ENCODE measurements at places on chromosomes 3 and 15.

DNA sequence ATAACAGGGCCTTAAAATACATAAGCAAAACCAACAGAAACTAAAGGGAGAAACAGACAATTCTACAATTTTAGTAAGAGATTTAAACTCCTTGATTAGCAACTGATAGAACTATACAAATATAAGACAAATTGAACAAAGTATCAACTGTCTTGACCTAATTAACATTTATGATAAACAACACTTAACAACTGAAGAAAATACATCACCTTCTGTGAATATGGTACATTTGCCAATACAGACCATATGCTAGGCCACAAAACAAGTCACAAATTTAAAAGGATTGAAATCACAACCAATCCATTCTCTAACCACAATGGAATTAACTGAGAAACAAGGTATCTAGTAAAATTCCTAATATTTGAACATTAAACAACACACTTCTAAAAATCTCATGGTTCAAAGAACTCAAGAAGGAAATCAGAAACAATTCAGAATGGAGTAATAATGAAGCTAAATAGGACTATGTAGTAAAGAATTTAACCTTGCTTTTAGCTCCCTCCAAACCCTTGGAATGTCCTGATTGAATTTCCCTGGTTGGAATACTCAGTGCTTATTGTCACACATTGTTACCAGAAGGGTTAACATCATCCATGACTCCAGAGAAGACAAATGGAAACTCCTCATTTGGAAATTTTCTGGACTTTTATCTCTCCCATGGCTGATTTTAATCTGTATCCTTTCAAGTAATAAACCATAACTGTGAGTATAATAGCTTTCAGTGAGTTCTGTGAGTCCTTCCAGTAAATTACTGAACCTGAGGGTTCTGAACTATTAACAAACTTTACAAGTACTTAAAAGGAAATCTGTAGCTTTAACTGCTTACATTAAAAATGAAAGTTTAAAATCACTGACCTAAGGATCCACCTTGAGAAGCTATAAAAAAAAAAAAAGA, 88.8 kb downstream of the DLG1 start:
- DNase-seq = no peak

DNA sequence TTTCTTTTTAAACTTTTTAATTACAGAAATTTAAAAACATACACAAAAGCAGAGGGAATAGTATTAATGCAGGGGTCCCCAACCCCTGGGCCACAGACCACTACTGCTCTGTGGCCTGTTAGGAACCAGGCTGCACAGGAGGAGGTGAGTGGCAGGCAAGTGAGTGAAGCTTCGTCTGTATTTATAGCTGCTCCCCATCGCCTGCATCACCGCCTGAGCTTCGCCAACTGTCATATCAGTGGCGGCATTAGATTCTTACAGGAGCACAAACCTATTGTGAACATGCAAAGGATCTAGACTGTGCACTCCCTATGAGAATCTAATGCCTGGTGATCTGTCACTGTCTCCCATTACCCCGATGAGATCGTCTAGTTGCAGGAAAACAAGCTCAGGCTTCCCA, 22.4 kb downstream of the CCR9 start:
- DNase-seq = no peak

DNA sequence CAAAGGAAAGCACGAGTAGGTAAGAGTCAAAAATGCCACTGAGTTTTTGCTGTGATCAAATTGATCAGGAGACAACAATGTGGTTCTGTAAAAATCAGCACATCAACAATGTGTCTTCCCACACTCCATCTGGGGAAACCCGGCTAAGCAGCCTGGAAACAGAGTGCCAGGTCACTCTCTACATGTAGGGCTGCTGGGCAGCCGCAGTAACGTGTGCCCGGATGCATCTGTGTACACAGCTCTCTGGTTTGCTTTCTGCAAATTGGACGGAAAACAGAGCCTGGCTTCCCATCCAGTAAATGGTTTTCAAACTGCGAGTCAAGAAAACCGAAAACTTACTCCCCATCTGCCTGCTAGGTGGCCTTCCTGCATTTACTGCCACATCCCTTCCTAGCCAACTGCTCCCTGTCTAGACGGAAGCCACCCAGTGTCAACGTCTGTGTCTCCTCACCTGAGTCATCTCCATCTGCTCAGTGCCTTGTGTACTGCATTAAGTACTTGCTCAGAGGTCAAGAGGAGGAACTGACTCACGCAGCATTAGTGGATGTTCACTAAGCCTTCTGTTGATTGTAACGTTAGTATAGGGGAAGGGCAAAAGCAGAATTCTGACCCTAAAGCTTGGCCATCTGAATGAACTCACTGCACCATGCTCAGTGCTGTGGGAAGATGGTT, 124.1 kb downstream of the TJP1 start:
- DNase-seq = no peak

DNA sequence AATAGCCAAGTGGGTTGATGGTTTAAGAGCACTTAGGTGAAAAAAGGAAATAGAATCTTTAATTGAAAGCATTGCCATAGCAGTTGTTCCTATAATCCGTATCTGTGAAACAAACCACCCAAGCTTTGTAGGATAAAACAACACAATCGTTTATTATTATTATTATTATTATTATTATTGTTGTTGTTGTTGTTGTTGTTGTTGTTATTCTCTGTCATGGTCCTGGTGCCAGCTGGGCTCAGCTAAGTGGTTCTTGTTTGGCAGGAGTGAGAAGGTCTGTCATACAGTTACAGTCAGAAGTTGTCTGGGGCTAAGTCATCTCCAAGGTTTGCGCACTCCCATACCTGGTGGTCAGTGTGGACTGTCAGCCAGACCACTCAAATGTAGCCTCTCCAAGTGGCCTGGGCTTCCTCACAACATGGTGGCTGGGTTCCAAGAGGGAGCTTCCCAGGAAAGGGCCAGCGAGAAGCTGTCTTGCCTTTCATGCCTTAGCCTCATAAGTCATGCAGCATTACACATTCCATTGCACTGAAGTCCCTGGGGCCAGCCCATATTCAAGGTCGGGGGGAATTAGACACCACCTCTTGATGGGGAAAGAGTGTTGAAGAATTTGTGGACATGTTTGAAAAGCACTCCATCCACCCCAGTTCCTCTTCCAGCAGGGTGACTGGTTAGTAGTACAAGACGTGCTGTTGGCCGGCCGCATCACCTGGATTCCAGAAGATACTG, 54.3 kb upstream of the FGD5 start:
- no peak for DNase-seq

- peak; percentile 95 for DNase-seq
Measured at GRCh38 chr3:194315088-194315964, 35.8 kb downstream of the CPN2 start.

- no peak for DNase-seq
Measured at GRCh38 chr3:10981961-10982360, 10.6 kb upstream of the SLC6A1 start.

DNA sequence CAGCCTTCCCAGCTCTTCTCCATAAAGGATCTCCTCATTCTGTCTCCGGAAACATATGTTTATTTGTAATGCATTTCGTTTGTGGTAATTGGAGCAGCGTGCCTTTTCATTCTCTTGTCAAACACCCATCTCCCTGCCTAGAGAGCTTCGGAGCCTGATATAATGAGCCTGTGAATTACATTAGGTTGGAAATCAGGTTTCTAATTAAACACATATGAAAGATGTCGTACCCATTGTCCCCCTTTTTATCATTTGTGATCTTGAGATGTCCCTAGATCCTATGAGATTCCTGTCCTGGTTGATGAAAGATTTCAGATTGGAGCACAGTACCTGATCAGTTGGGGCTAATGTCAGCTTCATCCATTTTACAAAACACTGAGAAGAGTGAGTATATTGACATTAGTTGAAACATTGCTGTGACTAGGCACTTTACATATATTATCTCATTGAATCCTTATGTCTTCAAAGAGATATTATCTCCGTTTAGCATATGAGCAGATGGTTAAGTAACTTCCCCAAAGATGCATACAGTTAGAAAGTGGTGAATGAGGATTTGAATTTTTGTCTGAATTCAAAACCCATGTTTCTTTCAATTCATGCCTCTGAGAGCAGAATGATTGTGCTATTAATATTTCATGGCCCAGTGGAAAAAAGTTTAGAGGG, 23.1 kb downstream of the SYN2 start:
- DNase-seq = no peak

DNA sequence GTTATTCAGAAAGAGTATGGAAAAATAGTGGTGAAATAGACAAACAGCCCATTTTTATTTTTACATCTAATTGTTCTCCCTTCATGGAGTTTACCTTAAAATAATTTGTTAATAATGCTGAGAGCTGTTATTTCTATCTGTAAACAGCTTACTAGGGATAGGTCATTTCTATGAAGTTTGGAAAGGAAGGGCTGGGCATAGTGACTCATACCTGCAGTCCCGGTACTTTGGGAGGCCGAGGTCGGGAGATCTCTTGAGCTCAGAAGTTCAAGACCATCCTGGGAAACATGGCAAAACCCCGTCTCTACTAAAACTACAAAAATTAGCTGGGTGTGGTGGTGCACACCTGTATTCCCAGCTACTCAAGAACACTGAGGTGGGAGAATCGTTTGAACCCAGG, 624.3 kb upstream of the LMCD1 start:
- no peak for DNase-seq

DNA sequence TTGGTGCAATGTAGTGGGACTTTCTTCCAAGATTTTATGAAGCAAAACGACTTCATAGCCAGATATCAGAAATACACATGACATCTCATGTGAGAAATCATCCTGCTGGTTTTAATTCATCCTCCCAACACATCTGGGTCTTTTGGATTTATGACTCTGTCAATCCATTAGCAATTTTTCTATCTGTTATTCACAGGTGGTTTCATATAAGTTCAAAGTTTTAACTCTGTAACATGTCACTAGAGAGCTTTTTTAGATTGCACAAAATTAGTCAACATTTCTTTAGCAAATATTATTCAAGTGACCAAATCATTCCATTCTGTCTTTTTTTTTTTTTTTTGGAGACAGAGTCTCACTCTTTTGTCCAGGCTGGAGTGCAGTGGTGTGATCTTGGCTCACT, 30.4 kb downstream of the SQOR start:
- no peak for DNase-seq

DNA sequence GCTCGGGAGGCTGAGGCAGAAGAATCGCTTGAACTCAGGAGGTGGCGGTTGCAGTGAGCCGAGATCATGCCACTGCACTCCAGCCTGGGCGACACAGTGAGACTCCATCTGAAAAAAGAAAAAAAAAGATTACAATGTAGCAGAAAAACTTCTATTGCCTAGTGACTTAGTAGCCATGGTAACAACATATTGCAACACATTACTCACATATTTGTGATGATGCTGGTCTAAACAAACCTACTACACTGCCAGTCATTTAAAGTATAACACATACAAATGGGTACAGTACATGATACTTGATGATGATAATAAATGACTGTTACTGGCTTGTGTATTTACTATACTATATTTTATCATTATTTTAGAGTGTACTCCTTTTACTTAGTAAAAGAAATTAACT, 125.6 kb downstream of the PLOD2 start:
- DNase-seq = no peak

DNA sequence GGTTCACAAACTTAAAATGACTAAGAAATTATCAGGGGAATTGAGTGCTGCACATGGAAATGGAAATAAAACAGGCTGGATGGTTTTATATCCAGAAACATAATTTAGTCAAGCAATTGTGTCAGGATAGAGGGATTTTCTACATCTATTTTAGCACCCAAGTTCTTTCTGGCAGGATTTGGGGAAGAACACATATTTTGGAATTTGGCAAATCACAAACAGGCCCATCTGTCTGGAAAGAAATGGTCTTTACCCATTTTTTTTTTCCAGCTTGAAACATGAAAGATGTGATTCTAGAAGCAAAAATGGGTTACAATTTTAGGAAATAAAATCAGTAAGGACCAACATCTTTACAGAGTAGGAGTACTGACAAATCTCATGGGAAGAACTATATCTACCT, 14.4 kb upstream of the UNC13C start:
- DNase-seq = no peak

GRCh38 chr15:77819851-77820728, 187.4 kb upstream of the LINGO1 start:
- peak; percentile 53 for DNase-seq

DNA sequence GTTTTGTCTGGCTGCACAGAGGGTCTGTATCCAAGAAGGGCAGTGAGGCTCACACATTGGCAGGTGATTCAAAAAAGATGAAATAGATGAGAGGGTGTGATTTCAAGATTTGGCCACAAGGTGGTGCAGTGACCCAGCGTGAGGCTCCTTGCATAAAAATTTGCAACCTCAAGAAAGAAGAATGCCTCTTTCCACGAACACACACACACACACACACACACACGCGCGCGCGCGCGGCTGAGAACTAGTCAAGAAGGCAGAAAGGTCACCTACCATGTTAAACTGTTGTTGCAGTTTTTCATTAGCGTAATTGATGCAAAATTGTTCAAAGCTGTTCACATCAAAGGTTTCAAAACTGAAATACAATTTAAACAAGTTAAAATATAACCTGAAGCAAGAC, 39.2 kb downstream of the MYO5C start:
- peak; percentile 75 for DNase-seq

- no peak for DNase-seq
Measured at GRCh38 chr15:82540984-82541431, 751 bp upstream of the RPS17 start.

- no peak for DNase-seq
Measured at GRCh38 chr3:72157748-72158638, 373.0 kb upstream of the PROK2 start.

DNA sequence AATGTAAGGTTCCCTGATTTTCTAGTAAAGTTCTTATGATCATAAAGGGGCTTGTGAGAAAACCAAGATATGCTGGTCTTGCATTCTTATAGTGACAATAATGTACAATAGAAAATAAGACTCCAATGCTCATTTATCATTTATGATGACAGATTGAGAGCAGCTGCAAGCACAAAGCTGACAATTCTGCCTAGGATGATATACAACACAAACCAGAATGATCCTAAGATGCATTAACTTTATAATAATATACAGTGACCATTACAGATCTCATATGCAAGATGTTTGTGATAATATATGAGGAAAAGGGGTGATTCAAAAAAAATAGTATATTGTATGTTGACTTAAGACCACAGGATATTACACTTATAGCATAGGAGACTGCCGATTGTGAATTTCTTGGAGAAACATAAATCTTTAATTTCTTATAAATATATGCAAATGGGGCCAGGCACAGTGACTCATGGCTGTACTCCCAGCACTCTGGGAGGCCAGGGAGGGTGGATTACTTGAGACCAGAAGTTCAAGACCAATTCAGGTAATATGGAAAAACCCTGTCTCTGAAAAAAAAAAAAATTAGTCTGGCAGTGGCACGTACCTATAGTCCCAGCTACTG, 387.0 kb downstream of the ZBBX start:
- DNase-seq = no peak

DNA sequence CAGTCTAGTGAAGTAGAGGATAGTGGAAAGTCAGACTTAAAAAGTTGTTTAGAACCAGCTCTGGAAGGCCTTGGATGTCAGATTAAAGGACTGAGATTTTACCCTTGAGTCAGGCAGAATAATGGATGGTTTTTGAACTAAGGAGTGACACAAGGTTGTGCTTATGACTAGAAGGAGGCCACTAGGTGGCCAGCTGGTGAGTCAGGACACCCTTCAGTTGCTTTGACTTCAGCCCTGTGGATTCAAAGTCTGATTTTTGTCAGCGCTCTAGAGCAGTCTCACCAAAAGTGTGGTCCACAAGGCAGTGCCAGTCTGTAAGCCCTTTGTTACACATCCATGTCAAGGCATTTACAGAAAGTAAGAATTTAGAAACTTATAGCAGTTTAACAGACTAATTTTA, 3.8 kb upstream of the GABPB1 start:
- DNase-seq = no peak

Data from neural crest cell (in vitro differentiated cells).